ENCODE measurements at places on chromosomes 7 and 10. TPM values are rescaled to one million over a fixed set of nuclear protein-coding genes. Genes with fewer than 3 reads are reported as not detected.

GRCh38 chr10:113297226-113297625 lies 255.6 kb upstream of the HABP2 start:
- DNase-seq, result no peak

Gene ELAPOR2
- total RNA-seq, result 0.98 TPM

DNA sequence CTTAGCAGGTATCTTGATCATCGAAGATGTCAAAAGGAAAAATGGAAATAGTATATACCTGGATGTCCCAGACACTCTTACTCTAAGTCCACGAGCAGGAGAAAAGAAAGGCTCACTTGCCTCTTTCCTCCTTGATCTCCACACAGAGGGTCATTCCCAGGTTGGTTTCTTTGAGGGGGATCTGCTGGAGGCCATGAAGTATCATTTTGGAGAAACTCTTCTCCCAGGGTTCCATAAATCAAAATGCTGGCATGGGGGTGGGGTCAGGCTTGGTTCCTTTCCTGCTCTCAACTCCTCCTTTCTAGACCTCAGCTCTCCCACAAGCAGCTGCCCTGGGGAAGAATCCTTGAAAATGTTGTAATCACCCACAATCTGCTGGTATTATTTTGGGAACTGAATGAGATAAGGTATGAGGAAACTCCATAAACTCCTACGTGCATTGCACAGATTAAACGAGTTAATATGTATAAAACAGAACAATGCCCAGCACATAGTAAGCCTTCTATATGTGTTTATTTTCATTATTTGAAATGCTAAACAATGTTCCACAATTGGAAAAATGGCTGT lies 54.4 kb downstream of the PRKCQ start:
- no peak for DNase-seq

Gene PRKCQ
- total RNA-seq, result 9.8 TPM

Gene ENKUR
- not detected for total RNA-seq

GRCh38 chr10:60032723-60033122 lies 126.4 kb upstream of the CCDC6 start:
- DNase-seq, result peak; percentile 51

Gene ZNF107
- 0.52 TPM for total RNA-seq

DNA sequence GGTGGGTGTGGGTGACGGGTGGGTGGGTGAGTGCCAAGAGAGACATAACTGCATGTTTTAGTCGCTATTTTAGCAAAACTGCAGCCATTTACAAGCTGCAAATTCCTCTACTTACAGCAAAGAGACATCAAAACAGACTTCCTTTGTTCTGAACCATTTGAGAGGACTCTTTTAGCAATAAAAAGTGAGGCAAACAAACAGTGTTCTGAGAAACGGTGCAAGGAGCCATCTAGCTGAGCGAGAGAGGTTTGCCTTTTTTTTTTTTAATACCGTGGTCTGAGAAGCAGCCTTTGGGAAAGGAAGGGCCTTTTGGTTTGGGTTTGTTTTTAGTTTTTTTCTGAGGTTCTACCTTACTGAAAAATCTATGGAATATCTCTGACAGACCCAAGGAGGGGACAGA lies 62.9 kb downstream of the SCRN1 start:
- DNase-seq, result no peak

DNA sequence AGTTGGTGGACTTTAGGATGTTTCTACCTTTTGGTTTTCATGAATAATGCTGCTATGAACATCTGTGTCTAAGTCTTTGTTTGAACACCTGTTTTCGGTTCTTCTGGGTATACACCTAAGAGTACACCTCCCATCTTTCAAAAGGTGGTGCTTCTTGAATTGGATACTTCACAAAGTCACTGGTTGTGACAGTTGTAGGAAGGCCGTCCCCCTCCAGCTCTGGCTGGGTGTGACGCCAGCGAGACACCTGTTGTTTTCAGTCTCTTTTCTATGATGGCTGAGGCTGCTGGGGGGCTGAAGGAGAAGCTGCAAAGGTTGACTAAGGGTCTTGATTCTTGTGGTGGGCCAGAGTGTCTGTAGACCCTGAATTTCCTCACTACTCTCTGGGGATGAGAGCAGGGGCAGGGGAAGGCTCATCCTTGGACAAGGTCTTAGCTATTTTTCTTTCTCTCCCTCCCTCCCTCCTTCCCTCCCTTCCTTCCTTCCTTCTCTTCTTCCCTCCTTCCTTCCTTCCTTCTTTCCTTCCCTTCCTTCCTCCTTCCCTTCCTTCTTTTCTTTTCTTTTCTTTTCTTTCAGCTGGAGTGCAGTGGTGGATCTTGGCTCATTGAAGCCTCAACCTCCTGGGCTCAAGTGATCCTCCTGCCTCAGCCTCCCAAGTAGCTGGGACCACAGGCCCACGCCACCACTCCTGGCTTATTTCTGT lies 5.6 kb downstream of the NEURL1 start:
- DNase-seq, result no peak

Measured in Caki2 (cell line).